A549 treated with RU486 at 1 μM for 4 hours (cell line): ENCODE measurements at places on chromosomes 6 and 20. TPM values are rescaled to one million over a fixed set of nuclear protein-coding genes. Genes with fewer than 3 reads are reported as not detected.

TOX2 gene
- total RNA-seq: 8.9 to 10.2 TPM (median 9.4 TPM) in 5 replicates

EYA4 gene
- 8.5 to 11.9 TPM (median 11.0 TPM) in 5 replicates for total RNA-seq

VGLL2 gene
- total RNA-seq: not detected in 5 replicates

PDE7B gene
- 1.0 to 1.6 TPM (median 1.2 TPM) in 5 replicates for total RNA-seq

FUT9 gene
- total RNA-seq: not detected in 5 replicates

TSPO2 gene
- total RNA-seq: not detected in 5 replicates

PSMB8 gene
- total RNA-seq: 18.8 to 25.1 TPM (median 19.3 TPM) in 5 replicates

TRIM10 gene
- not detected in 5 replicates for total RNA-seq

SLC2A10 gene
- not detected in 5 replicates for total RNA-seq

MOG gene
- not detected in 5 replicates for total RNA-seq

BPI gene
- total RNA-seq: not detected in 5 replicates

CLPSL2 gene
- 0.50 to 1.4 TPM (median 1.3 TPM) in 4 of 5 replicates, not detected in the other for total RNA-seq

CFAP206 gene
- total RNA-seq: 0.17 to 1.1 TPM (median 0.68 TPM) in 5 replicates
